ENCODE measurements at places on chromosomes 5 and 9.

DNA sequence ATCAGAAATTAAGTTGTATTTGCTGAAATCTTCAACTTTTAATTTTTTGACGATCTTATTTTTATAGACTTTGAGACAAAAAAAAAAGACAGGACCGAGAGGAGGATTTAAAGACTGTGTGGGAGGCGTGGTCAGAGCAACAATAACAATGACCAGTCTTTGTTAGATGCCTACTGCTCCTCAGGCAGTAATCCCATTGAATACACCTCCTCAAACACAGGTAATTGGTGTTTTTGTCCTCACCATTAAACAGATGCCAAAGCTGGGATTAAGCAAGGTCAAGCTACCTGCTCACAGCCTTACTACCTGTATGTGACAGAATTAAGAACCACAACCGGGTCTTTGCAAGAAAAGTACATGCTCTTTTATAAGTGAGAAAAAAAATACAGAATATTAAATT lies 233.3 kb upstream of the GRAMD2B start:
- DNase-seq, result no peak

DNA sequence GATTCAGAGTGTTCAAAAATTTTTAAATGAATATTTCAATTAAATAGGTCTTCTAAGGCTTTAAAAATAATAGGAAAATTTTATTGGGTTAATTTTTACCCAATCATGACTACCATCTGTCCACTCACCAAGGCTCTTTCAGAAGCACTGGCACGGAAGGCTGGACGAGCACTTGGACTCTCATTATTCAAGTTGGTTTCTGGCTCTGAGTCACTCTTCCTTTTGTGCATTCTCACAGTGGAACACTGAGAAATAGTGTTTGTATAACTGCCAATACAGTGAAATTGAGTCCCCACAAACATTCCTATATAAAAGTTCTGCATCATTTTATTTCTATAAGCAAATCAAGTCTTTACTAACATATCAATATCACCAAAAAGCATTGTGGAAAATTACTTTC lies 1149.0 kb downstream of the EFNA5 start:
- no peak for DNase-seq

DNA sequence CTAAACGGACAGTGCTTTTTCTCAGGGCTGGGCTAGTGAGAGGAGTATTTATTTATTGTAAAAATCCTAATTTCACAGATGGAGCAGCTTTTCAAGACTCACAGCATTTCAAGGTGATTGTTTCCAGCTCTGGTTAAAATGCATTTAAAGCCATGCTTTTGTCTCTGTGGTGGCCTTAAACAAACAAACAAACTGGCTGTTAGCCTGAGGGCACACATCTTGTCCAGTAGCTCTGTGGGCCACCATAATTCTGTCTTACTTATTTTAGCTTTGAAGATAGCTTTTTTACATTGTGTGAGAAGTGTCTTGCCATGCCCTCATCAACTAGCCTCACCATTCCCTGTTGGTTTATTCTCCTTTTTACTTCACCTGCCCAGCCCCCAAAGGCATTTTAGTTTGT lies 218.2 kb downstream of the PSAT1 start:
- DNase-seq, result no peak

DNA sequence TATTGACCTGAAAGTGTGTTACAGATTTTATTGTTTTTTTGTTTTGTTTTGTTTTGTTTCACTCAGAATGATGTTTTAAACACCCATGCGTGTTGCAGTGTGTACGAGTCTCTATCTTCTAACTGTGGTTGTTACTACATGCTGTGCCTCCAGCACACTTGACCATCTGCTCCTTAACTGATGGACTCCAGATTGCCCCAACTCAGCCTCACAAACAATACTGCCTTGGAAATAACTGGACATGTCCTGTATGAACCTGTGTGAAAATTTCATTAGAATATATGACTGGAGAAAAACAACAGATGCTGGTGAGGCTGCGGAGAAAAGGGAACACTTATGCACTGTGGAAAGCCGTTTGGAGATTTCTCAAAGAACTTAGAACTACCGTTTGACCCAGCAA lies 68.7 kb upstream of the HAND1 start:
- DNase-seq, result no peak

DNA sequence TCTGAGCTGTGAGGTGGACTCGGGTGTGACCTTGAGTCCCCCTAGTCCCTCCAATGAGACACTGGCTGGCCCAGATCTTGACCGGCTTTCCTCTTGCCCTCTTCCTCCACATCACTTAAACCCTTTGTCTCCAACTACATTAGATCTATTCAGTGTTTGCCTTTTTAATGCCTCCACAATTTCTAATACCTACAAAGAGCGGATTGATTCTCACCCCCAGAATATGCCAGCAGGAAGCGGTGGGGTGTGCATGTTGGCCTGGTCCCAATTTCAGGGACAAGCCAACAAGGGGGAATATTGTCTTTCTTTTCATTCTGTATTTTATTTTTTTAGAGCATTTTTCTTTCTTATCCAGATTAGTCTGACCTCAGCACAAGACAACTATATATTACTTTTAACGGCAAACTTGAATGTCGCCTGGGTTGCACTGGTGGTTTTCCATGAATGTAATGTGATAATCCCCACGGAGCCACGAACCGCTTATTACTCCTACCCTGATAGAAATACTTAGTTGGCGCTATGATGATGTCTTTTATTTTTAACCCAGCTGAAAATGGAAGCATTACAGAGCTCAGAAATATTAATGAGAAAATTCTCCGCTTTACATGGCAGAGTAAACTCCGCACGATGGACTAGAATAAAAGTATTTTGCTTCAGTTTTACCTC lies 68.5 kb upstream of the MYO10 start:
- no peak for DNase-seq

All from CD4-positive, alpha-beta T cell treated with Interleukin-21 for 1 hour (primary cell).